ENCODE measurements at places on chromosomes 13 and 19.

- no peak for DNase-seq
These were observed 17.5 kb upstream of the ZNF414 start for GRCh38 chr19:8531470-8531869.

DNA sequence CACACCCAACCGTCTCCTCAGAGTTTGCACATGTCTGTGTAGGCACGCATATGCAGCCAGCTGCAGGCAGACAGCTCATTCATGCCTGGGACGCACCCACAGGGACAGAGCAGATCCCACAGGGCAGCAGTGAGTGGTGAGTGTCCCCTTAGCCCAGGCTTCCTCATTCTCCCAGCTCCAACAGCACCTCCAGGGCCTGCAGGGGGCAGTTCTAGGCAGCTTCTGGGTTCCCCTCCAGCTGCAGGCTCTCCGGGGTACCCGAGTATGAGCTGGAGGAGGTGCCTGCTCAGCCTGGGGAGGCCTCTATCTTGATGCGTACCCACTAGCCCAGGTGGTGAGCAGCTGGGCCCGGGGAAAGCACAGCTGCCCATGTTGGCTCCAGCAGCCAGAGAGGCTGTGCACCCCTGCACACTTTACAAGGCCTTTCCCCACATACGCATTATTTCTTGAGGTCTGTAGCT is 1.3 kb upstream of the SHANK1 start:
- DNase-seq = no peak

GRCh38 chr13:30294004-30294403 is 13.3 kb downstream of the KATNAL1 start:
- no peak for DNase-seq

GRCh38 chr19:40365613-40366401 is 17.3 kb downstream of the PLD3 start:
- no peak for DNase-seq

- DNase-seq = no peak
These were observed 17.4 kb upstream of the NDFIP2 start for GRCh38 chr13:79463604-79464003.

- DNase-seq = no peak
These were observed at the start of gene PNMA8C for GRCh38 chr19:46428239-46429135. PNMA8C (minus strand) TSS chr19:46428936; CDS start chr19:46428359, 577 bp downstream.

DNA sequence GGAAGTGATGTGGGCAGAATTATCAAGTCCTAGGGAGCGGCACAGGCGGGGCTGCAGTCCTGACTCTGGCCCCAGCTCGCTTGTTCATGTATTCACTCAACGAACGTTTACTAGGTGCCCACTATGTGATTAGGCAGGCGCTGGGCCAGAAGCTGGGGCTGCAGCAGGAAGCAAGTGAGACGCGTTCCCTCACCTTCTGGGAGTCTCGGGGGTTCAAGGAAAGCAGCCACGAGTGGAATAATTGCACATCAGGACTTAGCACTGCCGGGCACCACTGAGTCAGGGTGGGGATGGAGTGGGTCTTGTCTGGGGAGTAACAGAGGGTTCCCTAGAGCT is 2.5 kb upstream of the LMTK3 start:
- DNase-seq = no peak

GRCh38 chr19:4439243-4439642 is 18.4 kb downstream of the UBXN6 start:
- DNase-seq = no peak

DNA sequence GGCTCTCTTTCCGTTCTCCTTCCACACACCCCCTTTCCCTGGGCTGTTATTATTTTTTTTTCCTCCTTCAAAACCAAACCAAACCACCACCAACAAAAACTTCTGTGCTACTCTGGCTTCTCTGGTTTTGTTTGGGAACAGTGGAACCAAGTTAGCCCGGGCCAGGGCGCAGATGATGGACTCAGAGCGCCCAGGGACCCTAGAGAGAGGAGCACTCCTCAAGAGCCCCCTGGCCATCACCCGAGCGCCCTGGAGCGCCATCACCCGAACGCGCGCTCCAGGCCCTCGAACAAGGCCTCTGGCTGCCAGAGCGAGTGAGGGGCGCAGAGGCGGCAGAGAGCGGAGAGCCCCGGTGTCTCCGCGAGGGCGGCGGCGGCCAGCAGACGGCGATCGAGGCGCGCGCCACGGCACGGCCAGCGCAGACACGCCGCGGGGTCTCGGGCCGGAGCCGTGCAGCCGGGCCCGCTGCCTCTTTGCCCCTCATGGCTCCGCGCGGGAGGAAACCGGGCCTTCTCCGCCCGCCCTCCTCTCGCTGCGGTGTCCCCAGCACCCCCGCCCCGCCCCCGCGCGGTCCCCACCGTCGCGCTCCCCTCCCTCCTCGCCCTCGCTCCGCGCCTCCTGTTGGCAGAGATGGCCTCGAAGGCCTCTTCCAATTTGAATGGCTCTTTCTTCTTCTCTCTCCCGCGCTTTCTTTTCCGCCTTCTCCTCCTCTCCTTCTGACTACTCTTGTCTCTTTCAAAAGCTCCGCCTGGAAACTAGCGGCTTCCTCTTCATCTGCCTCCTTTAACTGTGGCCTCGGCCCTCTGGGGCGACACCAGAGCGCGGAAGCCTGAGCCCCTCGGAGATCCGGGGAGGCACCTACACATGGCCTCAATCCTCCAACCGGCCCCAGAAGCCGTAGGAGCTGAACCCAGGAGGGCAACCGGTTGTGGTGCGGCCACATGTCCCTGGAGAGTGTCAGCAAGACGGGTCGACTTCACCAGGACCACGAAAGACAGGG is 4.1 kb upstream of the SOX1 start:
- no peak for DNase-seq

- DNase-seq = no peak
These were observed 18.3 kb downstream of the KCNN1 start for GRCh38 chr19:17985037-17985818.

DNA sequence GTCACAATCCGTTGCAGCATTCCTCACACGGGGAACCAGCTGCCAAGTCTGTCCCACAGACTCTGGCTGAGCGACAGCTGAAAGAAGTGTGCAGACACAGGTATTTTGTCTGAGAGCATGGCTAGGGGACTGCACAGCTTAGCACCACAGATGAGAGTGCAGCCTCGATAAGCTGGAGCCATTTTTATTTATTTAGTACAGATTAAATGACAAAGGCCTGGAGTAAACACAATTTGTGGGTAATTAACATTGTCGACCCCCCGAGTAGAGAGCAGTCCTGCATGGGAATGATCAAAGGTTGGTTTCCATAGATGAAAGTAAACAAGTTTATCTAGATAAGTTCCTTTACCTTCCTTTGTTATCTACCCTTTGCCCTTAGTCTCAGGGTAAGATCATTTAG is 836.2 kb downstream of the DACH1 start:
- no peak for DNase-seq

- no peak for DNase-seq
These were observed 357.9 kb downstream of the KLF12 start for GRCh38 chr13:73776151-73776785.

- DNase-seq = no peak
These were observed 712 bp upstream of the RINL start for GRCh38 chr19:38878575-38879399.

DNA sequence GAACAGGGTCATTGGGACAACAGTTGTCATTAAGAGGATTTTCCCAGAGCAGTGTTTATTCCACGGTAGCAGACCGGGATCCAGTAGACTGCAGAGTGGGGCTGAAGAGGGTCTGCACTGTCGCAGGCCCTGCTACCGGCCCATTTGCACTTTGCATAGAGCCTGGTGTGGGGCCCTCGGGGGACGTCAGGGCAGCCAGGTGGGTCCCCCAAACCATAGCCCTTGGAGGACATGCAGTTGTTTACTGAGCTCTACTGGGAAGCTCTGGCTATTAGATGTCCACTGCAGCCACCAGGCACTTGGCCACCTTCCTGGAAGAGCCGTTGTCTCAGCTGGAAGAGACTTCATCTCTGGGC is 45.8 kb downstream of the SLC7A9 start:
- no peak for DNase-seq

DNA sequence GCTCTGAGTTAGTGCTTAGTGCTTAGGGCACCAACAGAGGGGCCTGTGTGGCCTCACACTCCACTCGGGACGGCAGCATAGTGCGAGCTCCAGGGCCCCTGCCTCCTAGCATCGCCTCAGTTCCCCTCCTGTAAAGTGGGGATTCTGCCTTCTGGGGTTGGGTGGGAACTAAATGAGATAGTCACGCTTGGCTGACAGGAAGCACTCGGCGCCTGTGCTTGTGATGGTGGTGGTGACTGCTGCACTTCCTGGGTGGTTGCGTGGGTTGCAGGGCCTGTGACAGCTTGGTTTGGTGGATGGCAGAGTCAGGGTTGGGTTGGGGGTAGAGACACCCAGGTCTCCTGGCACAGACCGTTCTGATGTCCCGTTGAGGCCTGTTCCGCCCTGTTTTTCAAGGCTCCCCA is 7.7 kb downstream of the PLEKHF1 start:
- peak; percentile 75 for DNase-seq

- no peak for DNase-seq
These were observed 9.6 kb downstream of the SH3GL1 start for GRCh38 chr19:4390567-4391305.

DNA sequence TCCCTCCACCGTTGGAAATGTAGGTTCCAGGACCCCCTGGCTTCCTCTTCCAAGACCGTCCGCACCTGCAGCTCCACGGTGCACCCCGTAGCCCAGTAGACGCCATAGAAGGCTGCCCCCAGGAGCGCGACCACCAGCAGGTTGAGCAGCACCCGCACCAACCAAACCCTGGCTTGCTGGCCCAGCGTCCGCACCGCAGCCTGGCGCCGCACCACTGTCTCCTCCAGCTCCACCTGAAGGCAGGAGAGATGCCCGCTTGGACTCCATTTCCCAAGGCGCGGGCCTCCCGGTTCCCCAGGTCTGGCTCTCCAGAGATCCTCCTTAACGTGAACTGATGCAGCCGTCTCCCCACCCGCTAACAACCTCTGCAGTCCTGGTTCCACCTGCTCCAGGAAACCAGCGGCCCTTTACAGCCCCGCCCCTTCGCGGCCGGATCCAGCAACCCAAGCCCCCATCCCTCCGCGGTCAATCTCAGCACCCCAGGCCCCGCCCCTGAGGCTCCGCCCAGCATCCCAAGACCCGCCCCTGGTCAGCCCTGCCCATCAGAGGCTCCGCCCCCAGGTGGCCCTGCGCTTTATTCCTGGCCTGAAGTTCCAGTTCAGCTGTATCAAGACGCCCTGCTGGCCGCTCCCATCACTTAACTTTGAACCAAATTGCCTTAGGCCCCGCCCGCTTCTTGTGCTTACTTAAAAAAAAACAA is 5.0 kb upstream of the LENG1 start:
- DNase-seq = no peak

DNA sequence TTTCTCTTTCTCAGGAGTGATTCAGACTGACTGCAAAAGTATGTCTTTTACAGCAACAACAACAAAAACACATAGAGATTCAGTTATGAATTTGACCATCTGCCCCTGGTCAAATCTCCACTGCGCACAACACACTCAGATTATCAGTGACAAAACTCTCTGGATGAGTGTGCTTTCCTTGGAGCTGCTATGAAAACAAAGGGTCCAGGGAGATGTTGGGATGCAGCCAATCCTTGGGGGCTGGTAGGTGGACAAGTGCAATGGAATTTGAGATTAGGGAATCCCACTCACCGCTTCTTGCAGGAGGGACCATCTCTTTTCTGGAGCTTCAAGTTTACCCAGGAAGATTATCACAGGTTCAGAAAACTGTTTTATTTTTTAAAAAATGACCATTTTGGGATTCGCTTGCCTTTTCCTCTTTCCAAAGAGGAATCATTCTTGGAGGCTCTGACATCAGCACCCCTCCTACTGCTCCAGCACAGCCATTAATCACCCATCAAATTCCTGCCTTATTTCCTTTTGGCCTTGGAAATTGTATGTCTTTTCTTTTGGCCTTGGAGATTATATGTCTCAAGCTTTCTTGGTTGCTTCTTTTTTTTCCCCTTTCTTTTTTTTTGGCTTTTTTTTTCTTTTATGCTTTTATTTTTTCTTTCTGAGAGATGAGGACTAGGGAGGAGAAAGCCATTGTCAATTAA is 311.8 kb downstream of the TSHZ3 start:
- DNase-seq = no peak

GRCh38 chr19:53874606-53874990 is 6.9 kb downstream of the MYADM start:
- peak; percentile 39 for DNase-seq

GRCh38 chr13:44153496-44153895 is 220.1 kb upstream of the SERP2 start:
- DNase-seq = no peak

- DNase-seq = no peak
These were observed 1.3 kb upstream of the C1QTNF9 start for GRCh38 chr13:24308068-24308445.

GRCh38 chr13:66509175-66509574 is 721.0 kb downstream of the PCDH9 start:
- no peak for DNase-seq

- no peak for DNase-seq
These were observed 12.7 kb upstream of the GAS6 start for GRCh38 chr13:113876346-113877148.

GRCh38 chr19:29965492-29965891 is 23.5 kb downstream of the URI1 start:
- no peak for DNase-seq

DNA sequence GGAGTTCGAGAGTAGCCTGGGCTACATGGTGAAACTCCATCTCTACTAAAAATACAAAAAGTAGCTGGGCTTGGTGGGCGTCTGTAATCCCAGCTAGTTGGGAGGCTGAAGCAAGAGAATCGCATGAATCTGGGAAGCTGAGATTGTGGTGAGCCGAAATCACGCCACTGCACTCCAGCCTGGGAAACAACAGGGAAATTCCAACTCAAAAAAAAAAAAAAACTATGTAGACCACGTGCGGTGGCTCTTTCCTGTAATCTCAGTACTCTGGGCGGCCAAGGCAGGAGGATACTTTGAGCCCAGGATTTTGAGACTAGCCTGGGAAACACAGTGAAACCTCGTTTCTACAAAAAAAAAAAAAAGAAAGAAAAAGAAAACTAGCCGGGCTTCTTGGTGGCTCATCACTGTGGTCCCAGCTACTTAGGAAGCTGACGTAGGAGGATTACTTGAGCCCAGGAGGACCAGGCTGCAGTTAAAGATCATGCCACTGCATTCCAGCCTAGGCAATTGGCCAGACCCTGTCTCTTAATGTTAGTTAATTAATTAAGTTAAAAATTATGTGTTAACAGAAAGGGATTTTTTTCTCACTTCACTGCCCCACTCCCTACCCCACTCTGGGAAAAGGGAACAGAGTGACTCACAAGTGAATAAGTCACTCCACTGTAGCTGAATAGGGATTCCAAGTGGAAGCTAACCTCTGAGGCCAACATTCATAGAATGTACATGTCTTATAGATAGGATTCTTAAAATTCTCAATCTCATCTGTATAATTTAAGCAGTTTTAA is 2.2 kb downstream of the ZNF83 start:
- no peak for DNase-seq

GRCh38 chr13:110637747-110638146 is 22.4 kb downstream of the NAXD start:
- DNase-seq = no peak

Measured in T-helper 2 cell (primary cell).